ENCODE measurements at places on chromosomes 11 and 22. TPM values are rescaled to one million over a fixed set of nuclear protein-coding genes. Genes with fewer than 3 reads are reported as not detected.

SYT12 gene
- under 0.01 TPM for total RNA-seq

OR51B2 gene
- total RNA-seq = not detected

TRIM6 gene
- 3.9 TPM for total RNA-seq

DNA sequence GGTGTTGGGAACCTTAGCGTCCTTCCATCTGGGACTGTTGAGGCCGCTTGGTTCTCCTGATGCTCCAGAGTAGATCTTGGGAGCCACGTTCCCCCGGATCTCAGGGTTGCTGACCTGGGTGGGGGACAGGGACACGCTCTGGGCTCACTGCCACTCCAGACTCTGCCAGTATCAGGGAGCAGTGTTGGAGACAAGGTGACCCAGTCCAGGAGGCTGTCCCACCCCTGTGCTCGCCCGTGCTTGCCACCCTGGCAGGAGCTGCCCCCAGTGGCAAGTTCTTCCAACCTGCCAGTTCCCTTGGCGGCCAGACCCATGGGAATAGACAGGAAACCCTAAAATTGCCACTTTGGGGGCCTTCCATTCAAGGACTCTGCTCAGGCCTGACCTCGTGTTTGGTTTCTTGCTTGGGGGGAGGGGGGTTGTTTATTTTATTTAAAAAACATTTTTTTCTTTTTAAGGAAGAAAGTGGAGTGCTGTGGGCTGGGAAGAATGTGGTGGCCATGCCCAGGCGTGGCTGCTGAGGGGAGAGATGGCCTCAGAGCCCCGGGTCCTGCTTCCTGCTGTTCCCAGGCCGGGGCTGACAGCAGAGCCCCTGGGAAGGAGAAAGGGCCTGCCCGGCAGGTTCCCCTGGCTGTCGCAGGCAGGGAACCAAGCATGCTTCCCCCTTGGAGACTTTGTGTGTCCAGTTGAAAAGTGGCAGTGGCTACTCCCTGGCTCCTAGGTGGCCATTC is 7.2 kb downstream of the GRK2 start:
- no peak for DNase-seq

GRCh38 chr11:64817476-64817875 is 7.1 kb upstream of the MEN1 start:
- no peak for DNase-seq

DNA sequence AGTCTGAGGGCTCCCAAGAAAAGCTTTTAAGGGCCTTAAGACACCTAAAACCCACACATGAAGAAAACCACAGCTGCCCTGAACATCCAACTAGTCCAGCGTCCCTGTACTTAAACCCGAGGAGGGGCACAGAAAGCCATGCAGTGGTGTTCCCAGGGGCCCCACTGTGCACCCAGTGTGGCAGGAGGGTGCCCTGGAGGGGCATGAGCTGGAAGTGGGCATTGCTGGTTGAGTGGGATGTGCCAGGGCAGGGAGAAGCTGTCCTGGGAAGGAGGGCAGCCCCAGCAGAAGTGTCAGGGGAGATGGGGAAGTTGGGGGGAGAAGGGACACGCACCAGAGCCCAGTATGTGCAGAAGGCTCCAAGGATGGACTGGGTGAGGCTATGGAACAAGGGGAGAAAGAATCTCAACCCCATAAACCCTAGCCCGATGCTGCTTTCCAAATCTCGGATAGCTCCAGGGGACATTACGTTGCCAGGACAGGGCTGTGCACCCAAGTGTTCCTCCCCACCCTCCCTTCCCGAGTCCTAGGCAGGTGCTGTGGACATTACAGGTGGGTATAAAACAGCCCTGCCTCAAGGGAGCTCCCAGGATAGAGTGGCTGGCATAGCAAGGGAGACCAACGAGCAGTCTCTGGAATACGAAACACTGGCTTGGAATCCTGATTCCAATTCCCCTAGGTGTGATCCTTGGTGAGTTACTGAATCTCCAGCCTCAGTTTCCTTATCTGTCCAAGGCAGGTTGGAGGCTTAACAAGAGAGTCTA is 44.2 kb downstream of the SHANK2 start:
- DNase-seq = no peak

DNA sequence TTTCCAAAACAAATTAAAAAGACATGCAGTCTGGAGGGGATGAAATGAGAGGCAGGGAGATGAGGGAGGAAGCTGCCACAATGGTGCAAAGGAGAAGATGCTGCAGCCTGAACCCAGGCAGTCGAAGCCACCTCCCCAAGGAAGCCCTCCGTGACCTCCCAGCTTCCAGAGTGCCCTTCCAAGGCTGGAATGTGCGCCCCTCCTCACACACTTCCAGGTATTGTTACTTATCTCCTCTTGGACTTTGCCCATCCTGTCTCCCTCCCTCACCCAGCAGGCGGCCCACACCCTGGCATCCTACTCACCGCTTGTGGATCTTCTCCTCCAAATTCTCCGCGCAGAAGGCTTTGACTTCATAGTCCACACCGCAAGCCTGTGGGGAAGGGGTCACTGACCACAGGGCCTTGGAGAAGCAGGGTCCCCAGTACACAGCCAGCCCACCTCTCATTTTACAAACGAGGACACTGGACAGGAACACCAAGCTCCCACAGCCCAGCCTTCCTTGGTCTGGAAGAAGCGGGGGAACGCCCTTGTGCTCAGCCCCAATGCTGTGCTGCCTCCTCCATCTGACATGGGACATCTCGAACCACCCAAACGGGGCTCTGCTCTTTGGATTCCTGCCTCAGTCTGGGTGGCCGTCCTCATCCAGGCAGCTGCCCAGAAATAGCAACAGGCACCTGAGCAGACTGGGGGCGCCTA is 40.3 kb downstream of the TPBGL start:
- DNase-seq = no peak

DNA sequence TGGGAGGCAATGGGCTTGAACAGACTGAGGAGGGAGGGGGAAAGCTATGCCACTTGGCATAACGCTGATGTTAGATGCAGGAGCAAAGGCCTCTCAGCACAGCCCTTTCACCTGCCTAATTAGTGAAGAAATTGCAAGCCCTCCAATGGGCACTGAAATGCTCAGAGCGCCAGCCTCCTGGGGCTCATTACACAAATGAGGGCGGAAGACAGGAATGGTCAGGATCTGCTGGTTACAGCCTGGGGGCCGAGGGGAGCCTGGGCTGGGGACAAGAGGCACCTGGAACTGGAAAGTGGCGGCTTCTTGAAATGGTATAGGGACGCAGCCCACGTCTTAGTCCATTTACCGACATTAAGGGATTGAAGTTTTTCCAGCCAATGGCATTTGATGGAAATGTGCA is 50.2 kb upstream of the PLET1 start:
- DNase-seq = no peak

DNA sequence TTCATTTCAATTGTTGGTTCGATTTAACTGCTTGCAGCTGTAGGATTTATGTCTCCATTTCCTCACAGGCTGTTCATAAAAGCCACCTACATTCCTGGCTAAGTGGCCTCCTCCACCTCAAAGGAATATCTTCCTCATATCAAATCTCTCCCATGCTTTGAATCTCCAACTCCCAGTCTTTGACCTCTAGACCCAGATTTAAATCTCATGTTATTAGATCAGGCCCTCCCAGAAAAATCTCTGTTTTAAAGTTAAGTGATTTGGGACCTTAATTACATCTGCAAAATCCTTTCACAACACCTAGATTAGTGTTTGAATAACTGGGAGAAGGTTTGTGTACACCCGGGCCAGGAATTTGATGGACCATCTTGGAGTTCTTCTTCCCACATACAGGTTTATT is 33.9 kb upstream of the POLA2 start:
- no peak for DNase-seq

DNA sequence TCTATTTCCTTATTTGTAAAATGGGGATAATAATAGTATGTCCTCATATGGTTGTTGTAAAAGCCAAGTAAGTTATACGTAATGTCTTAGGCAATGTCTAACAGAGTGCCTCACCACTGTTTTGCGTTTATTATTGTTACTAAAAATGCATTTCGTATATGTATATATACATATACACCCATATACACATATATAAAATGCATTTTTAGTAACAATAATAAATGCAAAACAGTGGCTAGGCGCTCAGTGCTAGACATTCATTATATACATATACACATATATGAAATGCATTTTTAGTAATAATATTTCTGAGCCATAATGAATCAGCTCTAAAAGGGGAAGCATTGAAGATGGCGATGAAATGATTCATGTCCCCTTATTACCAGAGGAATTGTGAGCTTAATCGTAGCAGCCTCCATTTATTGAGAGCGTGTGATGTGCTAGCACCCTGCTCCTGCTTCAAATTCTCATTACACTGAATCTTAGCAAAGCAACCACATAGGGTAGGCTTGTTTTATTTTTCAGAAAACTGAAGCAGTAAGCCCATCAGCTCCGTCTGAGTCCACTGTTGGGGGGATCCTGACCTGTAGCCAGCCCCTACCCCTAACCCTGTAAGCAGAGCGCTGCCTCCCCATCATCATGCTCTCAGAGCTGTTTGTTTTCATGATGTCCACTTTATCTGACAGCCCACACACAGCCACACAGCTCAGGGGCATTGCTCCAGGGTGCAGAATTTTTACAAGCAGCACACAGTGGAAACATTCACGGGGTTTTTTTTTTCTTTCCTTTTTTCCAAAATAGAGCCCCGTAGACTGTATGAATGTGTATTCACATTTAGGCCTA is 97.1 kb upstream of the NAV2 start:
- no peak for DNase-seq

- no peak for DNase-seq
These were observed 18.5 kb upstream of the TPH1 start for GRCh38 chr11:18064450-18065054.

Measured in dermis microvascular lymphatic vessel endothelial cell (primary cell).